ENCODE measurements at places on chromosomes 6 and 20.

DNA sequence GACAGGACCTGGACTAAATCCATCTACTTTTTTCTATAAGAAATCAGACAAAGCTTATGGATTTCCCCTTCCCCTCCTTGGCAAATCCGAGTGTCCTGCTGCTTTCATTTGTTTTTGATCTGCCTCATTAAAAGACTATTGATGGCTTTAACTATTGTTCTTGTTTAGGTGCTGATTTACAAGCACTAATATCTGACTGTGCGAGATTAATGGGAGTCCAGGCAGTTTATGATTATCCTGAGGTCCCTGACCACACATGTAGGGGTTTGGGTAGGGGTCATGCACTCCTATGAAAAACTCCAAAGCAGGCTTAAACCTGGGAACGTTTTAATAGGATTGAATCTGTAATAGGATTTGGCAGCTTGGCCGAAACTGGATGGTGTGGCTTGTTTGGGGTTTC is 317.5 kb upstream of the POU3F2 start:
- DNase-seq = no peak

DNA sequence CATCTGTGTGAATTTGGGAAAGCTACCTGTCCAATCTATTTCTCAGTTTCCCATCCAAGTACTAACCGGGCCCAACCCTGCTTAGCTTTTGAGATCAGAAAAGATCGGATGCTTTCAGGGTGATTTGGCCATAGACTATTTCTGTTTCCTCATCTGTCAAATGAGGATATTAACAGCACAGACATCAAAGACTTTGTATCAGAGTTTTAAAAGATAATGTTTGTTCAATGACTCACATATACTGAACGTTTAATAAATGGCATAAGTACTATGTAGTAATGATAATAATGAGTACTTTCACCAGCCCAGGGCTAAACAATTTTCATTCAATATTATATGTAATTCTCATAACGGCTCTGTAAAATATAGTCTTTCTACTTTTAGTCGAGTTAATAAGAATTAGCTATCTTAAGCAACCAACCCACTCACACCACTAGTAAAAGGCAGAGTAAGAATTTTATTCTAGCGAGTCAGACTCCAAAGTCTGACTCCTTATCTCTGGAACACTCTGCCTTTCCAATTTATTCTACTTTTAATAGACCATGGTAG is 216.5 kb downstream of the ARHGAP18 start:
- no peak for DNase-seq

GRCh38 chr20:58416835-58417234 is 27.8 kb downstream of the VAPB start:
- DNase-seq = no peak

DNA sequence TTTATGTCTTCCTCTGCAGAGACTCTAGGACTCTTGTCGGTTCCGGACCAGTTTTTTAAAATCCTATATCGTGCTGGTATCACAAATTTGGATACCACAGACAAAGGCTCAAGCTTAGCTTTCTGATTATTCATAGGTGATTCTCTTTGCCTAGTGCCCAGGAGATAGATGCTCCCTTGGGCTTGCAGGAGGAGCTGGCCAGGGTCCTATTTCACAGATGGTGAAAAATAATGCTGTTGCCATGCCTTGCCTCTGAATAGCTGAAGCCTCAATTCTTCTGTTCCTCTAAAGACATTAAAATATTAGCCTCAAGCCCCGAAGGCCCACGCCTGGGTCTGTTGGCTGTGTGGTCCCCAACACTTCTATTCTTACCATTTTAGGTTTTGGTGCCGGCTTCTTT is 123.9 kb upstream of the BACH2 start:
- DNase-seq = no peak

All from T-helper 9 cell (primary cell).